NCI-H748 treated with DMSO at 0.1 percent for 48 hours (cell line): ENCODE measurements at places on chromosomes 2 and 18.
A peak's percentile ranks its signal among the peaks of the same experiment; 100 is the strongest.

DNA sequence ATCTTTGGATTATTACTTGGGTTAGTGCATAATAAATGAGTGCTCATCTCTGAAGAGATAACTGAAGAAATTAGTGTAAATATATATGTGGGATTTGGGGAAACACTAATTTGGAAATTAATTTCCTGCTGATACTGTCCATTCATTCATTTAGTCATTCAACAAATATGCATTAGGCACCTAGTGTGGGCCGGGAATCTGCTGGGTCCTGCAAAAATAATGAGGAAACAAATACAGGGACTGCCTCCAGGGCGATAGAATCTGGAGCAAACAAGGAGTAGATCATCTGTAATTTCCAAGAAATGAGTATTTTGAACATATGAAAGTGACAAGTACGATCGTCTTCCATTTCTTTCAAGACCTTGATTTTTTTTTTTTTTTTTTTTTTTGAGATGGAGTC, 203.7 kb upstream of the LYPD1 start:
- DNase-seq = no peak

GRCh38 chr2:162126111-162126519, 25.9 kb downstream of the GCG start:
- no peak for DNase-seq

- peak; percentile 97 for DNase-seq
Measured at GRCh38 chr2:7012141-7012764, 95.0 kb downstream of the RNF144A start.

DNA sequence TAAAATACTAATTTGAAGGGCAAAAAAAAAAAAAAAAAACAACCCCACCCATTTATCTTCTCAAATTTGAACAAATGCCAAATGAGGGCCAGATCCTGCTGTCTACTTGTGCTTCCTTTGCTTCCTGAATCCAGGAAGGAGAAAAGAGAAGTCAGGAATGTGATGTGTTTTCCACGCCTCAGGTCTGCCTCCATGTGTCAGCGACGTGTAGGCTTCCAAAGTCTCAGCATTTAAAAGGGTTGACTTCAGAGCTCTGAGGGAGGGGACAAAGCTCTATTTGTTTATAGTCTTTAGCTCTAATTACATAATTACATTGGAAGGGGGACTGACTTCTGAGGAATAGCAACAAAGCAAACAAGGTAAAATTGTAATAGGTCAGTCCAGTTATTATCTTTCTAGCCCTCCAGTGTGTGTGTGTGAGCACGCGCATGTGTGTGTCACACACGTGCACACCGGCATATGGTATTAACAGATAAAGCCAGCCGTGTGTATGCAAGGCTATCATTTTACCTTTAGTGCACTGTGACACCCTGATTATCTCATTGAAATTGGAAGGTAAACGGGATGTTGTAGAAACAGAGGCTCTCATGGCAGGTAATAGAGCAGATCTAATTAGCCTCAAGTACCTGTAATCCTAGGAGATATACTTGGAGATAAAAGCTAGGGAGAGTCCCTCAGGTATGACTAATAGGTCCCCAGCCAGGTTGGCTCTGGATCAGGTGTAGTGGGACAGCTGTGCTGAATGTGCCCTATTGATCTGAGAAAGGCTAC, 911.4 kb upstream of the ZEB2 start:
- DNase-seq = peak; percentile 99

DNA sequence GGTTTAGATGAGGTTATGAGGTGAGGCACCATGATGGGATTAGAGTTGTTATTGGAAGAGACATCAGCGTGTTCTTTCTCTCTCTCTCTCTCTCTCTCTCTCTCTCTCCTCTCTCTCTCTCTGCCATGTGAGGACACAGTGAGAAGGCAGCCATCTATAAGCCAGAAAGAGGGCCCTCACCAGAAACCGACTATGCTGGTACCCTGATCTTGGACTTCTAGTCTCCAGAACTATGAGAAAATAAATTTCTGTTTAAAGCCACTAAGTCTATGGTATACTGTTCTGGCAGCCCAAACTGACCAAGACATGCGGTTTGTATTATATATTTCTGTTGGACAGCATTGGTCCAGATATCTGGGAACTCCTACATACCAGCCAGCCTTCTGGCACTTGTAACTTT, 3.5 kb upstream of the LIPG start:
- no peak for DNase-seq

GRCh38 chr2:118387509-118387908, 299.2 kb downstream of the INSIG2 start:
- no peak for DNase-seq

DNA sequence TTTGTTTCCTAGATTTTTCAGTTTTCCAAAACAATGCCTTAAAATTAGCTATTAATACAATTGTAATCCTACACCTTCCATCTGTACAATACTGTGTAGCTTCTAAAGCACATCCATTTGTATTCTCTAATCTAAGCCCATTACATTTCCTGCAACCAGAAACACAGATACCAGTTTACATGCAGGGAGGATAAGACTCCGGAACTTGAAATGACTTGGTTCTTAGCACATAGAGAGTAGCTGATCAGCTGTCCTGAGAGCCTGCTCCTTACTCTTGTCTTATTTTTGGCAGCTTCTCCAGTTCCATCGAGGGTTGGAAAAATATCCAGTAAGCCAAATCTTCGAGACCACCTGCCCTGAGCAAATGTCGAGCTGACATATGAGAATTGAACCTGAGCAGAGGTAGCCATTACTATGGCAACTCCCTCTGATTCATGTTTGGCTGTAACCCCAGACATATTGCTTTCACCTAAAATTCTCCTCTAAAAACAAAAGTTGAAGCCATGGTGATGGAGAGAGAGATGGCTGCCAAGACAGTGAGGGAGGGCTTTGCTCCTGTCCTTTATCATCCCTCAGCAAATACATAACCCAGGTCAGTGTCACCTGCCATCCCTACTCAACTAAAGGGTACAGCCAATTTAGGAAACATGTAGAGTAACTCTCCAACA, 542.8 kb downstream of the IRS1 start:
- DNase-seq = no peak

GRCh38 chr18:24052053-24052452, 37.5 kb downstream of the TTC39C start:
- DNase-seq = no peak
